GM03348 (cell line): ENCODE measurements at places on chromosomes 4 and X.

DNA sequence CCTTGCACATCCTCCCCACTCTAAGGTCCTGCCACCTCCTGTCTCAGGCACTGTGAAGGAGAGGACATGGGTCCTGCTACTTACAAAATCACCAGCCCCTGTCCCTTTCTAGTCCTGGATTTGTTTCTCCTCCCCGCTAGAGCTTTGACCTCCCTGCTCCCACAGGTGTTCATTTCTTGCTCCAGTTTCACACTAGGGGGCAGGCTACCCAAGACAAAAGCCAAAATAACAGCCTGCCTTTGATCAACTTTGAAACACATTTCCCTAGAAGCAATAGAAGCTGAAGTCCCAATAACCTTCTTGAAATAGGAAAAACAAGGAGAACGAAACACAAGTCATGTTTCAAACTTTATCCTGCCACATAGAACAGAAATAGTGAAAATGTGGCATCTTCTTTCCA lies 164.4 kb downstream of the QDPR start:
- DNase-seq: peak; percentile 72

- DNase-seq: no peak
These were observed 50.5 kb upstream of the CHRDL1 start for GRCh38 chrX:110846071-110846470.

- no peak for DNase-seq
These were observed 43.8 kb downstream of the PJA1 start for GRCh38 chrX:69121321-69122000.

DNA sequence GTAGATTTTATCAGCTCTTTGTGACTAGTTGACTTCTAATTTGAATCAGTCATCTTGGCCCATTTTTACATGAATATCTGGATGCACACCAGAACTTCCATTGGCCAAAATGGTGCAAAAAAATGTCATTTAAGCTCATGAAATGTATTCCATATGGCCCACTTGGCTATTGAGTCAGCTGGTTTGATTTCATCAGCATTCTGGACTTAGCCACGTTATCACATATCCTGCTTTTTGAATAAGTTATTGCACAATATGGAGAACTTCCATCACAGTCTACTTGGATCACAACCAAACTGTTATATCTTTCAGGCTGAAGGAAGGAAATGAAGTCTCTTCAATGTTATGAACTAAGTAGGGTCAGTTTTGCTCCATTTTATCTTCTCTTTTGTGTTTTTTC lies 640.6 kb downstream of the PCDH7 start:
- DNase-seq: peak; percentile 64

DNA sequence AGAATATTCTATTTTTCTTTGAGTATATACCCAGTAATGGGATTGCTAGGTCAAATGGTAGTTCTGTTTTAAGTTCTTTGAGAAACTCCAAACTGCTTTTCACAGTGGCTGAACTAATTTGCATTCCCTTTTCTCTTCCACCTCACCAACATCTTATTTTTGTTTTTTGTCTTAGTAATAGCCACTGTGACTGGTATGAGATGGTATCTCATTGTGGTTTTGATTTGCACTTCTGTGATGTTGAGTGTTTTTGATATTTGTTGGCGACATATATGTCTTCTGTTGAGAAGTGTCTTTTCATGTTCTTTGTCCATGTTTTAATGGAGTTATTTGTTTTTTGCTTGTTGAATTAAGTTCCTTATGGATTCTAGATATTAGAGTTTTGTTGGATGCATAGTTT lies 24.4 kb downstream of the AIMP1 start:
- no peak for DNase-seq
